Cardiac fibroblast (primary cell): ENCODE measurements at places on chromosomes 1 and 21.
A peak's percentile ranks its signal among the peaks of the same experiment; 100 is the strongest.

DNA sequence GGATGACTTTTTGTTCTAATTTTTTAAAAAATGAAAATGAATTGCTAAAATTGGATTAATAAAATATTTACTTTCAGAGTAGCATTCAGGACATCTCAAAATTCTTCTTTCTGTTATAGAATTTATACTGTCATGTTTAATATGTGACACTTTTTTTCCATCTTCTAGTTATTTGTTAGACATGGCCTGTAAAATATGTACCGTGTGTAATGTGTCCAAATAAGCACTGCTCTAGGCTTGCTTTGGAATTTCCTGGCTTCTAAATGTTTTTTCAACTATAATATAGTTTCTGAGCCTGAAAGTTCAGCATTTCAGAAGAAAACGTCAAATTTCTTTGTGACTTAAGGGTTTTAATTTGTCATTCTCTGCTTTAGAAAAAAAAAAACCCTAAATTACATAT is 243.6 kb downstream of the DNM3 start:
- DNase-seq = no peak

- no peak for DNase-seq
Observed at GRCh38 chr1:208222376-208223126, 21.6 kb downstream of the PLXNA2 start.

DNA sequence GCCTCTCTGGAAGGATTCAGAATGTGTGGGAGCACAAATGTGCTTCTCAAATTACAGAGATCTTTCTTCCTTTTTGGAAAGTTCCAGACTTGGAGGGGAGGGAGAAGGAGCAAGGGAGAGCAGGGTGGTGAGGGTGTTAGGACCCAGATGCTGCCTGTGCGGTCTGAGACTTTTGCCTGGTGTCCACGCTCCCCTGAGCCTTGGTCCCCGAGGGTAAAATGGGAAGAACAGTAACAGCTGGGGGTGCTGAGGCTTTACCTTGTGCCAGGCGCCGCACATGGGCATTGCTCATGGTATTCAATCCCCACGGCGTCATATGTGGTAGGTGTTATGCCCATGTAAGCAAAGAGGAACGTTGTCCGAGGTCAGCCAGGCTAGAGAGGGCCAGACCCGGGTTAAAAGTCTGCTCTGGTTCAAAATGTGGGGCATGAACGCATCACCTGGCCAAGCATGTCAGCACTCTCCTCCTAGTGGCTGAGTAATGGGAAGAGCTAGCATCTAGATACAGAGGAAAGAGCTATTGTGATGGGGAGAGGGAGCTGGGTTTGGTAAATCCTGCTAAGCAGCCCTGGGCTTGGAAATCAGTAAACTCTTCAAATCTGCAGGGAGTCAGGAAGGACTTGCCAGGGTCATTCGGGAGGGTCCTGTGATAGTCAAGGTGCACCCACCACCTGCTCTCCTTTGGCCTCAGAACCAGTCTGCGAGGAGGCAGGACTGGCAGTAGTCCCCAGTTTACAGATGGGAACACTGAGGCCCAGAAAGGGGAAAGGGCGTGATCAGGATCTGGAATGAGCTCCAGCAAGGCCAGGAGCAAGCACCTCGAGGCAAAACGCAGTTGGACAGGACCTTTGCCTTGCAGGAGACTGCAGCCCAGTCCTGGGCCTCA is 4.5 kb upstream of the RUNX3 start:
- no peak for DNase-seq

DNA sequence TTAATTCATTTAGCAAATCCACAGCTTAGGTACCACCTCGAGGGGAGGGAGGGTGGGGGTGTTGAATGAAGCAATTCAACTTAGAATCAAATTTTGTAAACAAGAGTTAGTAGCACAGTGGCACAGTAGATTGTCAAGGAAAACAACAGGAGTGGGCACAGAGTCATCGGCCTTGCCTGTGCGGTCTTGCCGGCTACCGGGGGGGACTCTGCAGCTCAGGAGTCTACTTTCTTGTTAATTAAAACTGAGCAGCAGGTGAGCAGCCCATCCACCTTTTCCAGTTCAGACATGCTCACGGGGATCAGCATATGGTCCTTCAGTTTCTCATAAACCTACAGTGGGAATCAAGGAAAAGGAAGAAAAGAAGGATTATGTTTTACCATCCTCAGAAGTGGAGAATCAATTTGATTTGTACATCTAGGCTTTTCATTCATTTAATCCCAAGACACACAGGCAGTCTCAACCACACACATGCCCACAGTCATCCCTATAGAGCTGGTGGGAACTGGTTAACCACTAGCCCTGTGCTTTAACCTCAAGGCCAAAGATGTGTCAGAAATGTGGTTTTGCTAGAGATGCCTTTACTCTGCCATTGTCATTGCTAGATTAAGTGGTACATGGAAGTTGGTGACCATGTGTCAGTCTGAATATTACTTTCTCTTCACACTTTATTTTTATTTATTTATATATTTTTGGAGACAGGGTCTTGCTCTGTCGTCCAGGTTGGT is 45.0 kb upstream of the BCL10 start:
- peak; percentile 81 for DNase-seq

DNA sequence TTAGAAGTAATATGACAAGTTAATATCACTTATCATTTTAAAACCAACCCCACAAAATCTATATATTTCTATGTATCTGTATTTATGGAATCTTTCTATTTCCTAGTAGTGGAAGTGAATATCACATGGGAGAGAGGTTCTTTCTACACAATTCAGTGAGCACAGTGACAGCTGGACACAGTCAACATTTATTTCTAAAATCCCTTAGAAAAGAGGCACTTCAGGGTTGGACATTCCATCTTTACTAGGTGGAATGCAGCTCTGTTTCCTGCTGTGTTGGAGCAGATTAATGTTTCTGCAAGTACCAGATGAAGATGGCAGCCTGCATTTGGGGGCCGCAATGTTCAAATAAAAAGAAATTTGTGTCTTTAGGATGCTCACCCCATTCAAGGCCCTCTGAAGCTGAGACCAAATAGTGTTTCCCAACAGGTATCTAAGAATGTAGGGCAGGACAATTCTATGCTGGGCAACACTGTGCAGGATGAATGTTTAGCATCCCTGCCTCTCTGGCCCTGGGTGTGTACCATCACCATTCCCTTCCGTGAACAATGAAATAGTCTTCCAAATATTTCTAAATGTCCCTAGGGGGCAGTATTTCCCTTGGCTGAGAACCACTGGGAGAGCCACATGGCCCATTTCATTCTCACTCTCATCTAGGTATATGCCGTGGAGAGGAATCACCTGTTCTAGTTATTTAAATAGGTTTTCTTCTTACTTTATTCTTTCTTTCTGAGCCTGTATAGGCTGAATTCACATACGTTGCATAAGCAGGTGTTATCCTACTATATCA is 394.8 kb downstream of the PRDM2 start:
- no peak for DNase-seq

DNA sequence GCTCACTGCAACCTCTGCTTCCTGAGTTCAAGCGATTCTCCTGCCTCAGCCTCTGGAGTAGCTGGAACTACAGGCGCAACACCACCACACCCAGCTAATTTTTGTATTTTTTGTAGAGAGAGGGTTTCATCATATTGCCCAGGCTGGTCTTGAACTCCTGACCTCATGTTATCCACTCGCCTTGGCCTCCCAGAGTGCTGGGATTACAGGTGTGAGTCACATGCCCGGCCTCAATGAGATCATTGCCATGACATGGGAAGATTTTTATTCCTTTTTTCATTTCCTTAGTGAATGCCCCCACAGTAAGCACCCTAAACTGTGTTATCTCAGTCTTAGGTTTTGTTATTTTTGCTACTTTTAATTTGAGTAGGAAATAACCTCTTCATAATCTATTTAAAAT is 977.9 kb downstream of the BRINP3 start:
- DNase-seq = no peak
